ENCODE measurements at places on chromosomes 7 and 10. TPM values are rescaled to one million over a fixed set of nuclear protein-coding genes. Genes with fewer than 3 reads are reported as not detected.
A peak's percentile ranks its signal among the peaks of the same experiment; 100 is the strongest.

CD36 gene
- total RNA-seq: 10.0 TPM

SPDYE16 gene
- total RNA-seq: 0.31 TPM

PTPRZ1 gene
- total RNA-seq: 0.98 TPM

DNA sequence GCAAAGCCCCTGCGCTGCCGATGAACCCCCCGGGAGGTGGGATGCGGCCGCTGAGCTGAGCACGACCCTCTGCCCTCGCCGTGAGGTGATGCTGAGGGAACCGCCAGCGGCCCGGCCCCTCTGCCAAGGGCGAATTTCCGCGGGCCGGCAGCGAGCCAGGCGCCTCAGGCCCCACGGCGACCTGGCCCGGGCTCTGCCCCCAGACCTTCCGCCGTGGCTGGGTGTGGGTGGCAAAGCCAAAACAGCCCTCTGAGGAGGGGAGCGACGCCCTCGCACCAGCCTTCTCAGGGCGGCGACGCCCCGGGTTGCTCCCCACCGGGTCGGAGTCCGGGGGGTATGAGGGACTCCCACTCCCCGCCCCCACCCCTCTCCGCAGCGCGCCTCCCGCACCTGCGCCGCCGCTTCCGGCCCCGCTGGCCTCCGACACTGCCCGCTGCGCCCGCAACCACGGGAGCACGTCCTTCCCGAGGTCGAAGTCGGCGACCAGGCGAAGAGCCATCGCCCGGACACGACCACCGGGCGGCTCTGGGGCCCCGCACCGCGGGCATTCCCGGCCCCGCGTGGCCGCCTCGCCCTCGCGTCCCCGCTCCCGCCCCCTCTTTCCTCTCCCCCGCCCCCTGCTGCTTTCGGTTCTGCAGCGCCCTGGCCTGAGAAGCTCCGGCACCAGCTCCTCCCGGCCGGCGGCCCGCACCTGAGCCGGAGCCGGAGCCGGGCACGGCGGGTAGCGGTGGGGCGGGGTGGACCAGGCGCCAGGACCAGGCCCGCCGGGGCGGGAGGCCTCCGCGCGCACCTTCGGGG, at the start of gene GSAP:
GSAP (minus strand) TSS at position 527 of the 798 bp plus-strand sequence; CDS start at position 499, 28 bp downstream.
- H3K4me1 ChIP-seq: peaks cover 6% of the 10 kb centered on the region
- peak within 1 kb of the TSS; percentile 90 for H3K27ac ChIP-seq
- peak; percentile 88 for DNase-seq
- H3K36me3 ChIP-seq: no peaks in the 10 kb centered on the region

DNA sequence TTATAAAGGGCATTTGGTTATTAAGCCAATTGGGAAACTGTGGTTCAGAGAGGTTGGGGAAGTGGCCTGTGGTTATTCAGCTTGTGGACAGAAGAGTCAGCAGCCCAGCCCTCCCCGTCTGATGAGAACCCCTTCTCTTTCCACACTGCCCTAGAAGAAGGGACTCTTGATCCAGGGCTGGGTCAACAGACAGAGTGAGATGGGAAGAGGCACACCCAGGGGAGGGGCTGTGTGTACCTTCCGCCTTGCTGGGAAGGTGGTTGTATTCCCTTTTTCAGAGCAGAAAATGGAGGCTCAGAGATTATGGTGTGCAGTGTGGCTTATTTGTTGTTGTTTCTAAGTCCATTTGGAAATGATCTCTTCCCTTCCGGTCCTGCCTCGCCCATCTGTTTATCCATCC, 103.4 kb downstream of the GRK5 start:
- H3K4me3 ChIP-seq: no peak overlapping the region
- H3K27me3 ChIP-seq: no peaks in the 10 kb centered on the region
- no peaks in the 10 kb centered on the region for H3K36me3 ChIP-seq
- DNase-seq: no peak
- H3K27ac ChIP-seq: no peak overlapping the region
- peaks cover 3% of the 10 kb centered on the region for H3K4me1 ChIP-seq

Data from kidney (tissue), 22 donors.